Gastrocnemius medialis (tissue), 4 donors: ENCODE measurements at places on chromosomes 7 and 10. TPM values are rescaled to one million over a fixed set of nuclear protein-coding genes. Genes with fewer than 3 reads are reported as not detected.

The TMEM213 gene
- not detected for total RNA-seq

The BICC1 gene
- 29.7 TPM for total RNA-seq

The NUTM2A gene
- 0.72 TPM for total RNA-seq

The ANKIB1 gene
- 12.6 TPM for total RNA-seq

The PSPH gene
- 4.7 TPM for total RNA-seq

The TAS2R3 gene
- total RNA-seq, result not detected

The ZNF487 gene
- total RNA-seq, result 0.80 TPM

The CYP26C1 gene
- total RNA-seq, result not detected

The DYDC2 gene
- total RNA-seq, result not detected

GRCh38 chr10:642186-642890, 47.1 kb downstream of the DIP2C start:
- H3K27ac ChIP-seq, result no peak overlapping the region
- DNase-seq, result no peak
- no peak overlapping the region for H3K4me3 ChIP-seq
- no peaks in the 10 kb centered on the region for H3K36me3 ChIP-seq
- H3K27me3 ChIP-seq, result no peaks in the 10 kb centered on the region
- H3K4me1 ChIP-seq, result no peaks in the 10 kb centered on the region

DNA sequence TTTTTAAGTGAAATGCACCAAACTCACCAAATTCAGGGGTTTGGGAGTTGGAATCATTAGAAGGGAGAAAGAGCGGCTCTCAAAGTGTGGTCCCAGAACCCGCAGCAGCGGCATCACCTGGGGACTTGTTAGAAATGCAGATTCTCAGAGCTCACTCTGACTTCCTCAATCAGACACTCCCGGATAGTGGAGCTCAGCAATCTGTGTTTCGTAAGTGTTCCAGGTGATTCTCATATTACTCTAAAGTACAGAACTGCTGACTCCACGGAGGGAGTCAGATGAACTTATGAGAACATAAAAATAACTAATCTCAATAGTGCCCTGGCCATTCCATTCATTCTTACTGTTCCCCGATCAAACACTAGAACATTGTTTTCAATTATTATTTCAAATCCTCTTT, 358.7 kb upstream of the MYO3A start:
- H3K4me3 ChIP-seq, result no peak overlapping the region
- no peaks in the 10 kb centered on the region for H3K36me3 ChIP-seq
- H3K4me1 ChIP-seq, result no peaks in the 10 kb centered on the region

GRCh38 chr10:29377333-29377961, 88.6 kb downstream of the LYZL1 start:
- H3K36me3 ChIP-seq, result no peaks in the 10 kb centered on the region
- H3K27ac ChIP-seq, result no peak overlapping the region
- no peaks in the 10 kb centered on the region for H3K27me3 ChIP-seq
- H3K4me3 ChIP-seq, result no peak overlapping the region
- no peak for DNase-seq
- H3K4me1 ChIP-seq, result no peaks in the 10 kb centered on the region

DNA sequence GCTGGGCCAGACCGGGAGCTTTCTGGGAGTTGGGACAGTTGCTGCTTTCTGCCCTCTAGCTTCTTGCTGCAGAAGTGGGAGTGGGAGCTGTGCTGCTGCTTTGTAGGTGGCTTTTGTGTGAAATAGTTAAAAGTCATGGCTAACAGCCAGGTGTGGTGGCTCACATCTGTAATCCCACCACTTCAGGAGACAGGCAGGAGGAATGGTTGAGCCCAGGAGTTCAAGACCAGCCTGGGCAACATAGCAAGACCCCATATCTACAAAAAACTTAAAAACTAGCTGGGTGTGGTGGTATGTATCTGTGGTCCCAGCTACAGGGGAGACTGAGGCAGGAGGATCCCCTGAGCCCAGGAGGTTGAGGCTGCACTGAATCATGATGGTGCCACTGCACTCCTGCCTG, 13.7 kb downstream of the TACR2 start:
- H3K4me3 ChIP-seq, result no peak overlapping the region
- H3K27me3 ChIP-seq, result no peaks in the 10 kb centered on the region
- peaks cover 6% of the 10 kb centered on the region for H3K4me1 ChIP-seq
- H3K27ac ChIP-seq, result no peak overlapping the region

- H3K36me3 ChIP-seq, result no peaks in the 10 kb centered on the region
- no peak overlapping the region for H3K4me3 ChIP-seq
- DNase-seq, result no peak
- no peaks in the 10 kb centered on the region for H3K4me1 ChIP-seq
Measured at GRCh38 chr10:49118430-49119074, 3.2 kb upstream of the VSTM4 start.

- no peak overlapping the region for H3K27ac ChIP-seq
- H3K4me1 ChIP-seq, result no peaks in the 10 kb centered on the region
- no peak overlapping the region for H3K4me3 ChIP-seq
Measured at GRCh38 chr7:1367501-1368183, 91.6 kb downstream of the MICALL2 start.

GRCh38 chr7:137936509-137937201, 65.2 kb downstream of the CREB3L2 start:
- no peak for DNase-seq
- peaks cover 59% of the 10 kb centered on the region for H3K4me1 ChIP-seq
- H3K27me3 ChIP-seq, result no peaks in the 10 kb centered on the region
- no peaks in the 10 kb centered on the region for H3K36me3 ChIP-seq
- peak overlapping the region; percentile 81 for H3K27ac ChIP-seq

DNA sequence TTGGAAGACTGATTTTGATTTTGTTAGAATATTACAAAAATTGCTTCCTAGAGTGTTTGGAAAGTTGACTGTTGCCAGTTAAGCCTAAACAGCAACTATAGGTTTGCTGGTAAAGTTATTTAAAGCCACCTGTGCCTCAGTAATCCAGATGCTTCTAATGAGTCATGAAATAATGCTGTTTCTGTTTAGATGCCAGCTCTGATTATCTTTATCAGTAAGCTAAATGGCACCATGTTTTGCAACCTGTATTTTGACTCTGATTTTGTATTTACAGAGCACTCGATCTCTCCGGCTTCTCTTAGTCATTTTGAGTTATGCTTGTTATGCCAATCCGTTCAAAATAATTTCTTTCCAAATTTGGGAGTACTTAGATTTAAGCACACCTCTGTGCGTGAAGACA, 366.1 kb downstream of the EXOC4 start:
- DNase-seq, result no peak
- no peaks in the 10 kb centered on the region for H3K4me1 ChIP-seq
- H3K4me3 ChIP-seq, result no peak overlapping the region
- no peaks in the 10 kb centered on the region for H3K36me3 ChIP-seq
- H3K27me3 ChIP-seq, result no peaks in the 10 kb centered on the region
- no peak overlapping the region for H3K27ac ChIP-seq

DNA sequence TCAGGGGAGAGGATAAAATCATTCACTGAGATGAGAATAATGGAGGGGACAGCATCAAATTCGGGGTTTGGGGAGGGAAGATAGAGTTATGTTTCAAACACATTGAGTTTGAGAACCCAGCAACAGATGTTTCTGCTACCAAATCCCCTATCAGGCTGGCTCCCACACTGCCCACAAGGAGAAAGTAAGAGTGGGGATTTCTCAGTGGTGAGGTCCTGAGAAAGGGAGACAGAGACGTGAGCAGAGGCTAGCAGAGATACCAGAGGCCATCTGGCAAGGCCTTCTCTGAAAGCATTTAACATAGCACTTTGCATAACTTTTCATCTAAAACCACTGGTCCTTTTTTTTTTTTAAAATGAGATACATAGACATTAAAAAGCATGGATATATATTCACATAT, 7.8 kb upstream of the SLF2 start:
- no peaks in the 10 kb centered on the region for H3K36me3 ChIP-seq
- peaks cover 13% of the 10 kb centered on the region for H3K27me3 ChIP-seq
- DNase-seq, result no peak
- no peak overlapping the region for H3K27ac ChIP-seq
- no peak overlapping the region for H3K4me3 ChIP-seq

DNA sequence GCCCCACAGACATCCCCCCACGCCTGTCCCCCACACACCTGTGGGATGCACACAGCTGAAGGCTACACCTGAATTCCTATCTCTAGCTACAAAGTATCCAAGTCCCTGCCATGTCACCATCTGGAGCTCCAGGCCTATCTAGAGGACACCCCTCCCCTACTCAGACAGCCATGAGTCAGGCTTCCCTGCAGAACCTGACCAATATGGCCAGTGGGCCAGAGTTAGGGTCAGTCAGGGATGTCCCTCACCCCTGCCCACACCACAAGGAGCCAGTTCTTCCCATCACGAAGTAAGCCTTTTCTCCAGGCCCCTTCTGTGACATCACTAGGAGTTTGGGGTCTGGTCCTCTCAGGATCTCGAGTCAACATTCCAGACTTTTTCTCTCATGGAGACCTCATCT, 10.6 kb upstream of the SLC18A3 start:
- H3K4me1 ChIP-seq, result no peaks in the 10 kb centered on the region
- no peak overlapping the region for H3K4me3 ChIP-seq

- no peak for DNase-seq
- no peaks in the 10 kb centered on the region for H3K4me1 ChIP-seq
- no peaks in the 10 kb centered on the region for H3K36me3 ChIP-seq
- H3K27ac ChIP-seq, result no peak overlapping the region
Measured at GRCh38 chr7:131633342-131633843, 77.0 kb upstream of the PODXL start.

DNA sequence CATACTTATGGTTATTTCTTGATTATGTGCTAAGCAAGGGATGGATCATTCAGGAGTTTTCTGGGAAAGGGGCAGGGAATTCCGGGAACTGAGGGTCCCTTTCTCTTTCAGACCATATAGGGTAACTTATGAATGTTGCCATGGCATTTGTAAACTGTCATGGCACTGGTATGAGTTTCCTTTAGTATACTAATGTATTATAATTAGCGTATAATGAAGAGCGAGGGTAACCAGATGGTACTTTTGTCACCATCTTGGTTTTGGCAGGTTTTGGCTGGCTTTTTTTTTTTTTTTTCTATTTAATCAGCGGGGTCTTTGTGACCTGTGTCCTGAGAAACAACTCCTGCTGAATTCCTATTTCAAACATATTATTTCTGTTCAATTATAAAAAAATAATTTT, 237.6 kb upstream of the PTER start:
- no peak for DNase-seq
- no peak overlapping the region for H3K27ac ChIP-seq
- no peaks in the 10 kb centered on the region for H3K36me3 ChIP-seq
- H3K27me3 ChIP-seq, result no peaks in the 10 kb centered on the region

DNA sequence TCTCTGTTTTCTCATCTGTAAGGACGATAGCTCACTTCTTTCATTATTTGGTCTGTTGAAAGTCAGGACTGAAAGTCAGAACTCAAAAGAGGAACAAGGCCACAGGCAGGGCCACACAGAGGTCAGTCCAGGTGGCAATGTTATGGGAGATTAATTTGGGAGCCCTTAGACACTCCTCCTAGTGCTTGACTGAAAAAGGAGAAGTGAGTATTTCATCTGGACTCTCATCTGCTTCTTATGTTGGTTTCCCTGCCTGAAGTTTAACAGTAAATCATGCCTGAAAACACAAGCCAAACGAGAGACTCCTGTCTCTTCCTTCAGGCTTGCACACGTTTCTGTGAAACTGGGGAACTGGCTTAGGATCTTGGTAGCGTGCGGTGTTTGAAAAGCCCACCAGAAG, 248.5 kb downstream of the BUB3 start:
- H3K4me1 ChIP-seq, result no peaks in the 10 kb centered on the region
- no peaks in the 10 kb centered on the region for H3K36me3 ChIP-seq
- no peak overlapping the region for H3K27ac ChIP-seq

- H3K27ac ChIP-seq, result no peak overlapping the region
- H3K27me3 ChIP-seq, result no peaks in the 10 kb centered on the region
- no peaks in the 10 kb centered on the region for H3K36me3 ChIP-seq
- H3K4me1 ChIP-seq, result no peaks in the 10 kb centered on the region
- H3K4me3 ChIP-seq, result no peak overlapping the region
Measured at GRCh38 chr10:71486484-71487114, 89.9 kb downstream of the CDH23 start.

DNA sequence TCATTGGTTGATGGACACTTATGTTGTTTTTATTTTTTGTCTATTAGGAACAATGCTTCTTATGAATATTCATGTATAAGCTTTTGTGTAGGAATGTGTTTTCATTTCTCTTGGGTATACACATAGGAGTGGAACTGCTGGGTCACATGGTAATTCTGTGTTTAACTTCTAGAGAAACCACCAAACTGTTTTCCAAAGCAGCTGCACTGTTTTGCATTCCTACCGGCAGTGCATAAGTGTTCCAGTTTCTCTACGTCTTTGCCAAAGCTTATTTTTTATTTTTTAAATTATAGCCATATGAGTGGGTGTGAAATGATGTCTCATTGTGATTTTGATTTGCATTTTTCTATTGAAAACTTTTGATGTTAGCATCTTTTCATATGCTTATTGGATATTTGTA, 51.3 kb downstream of the ADK start:
- H3K27me3 ChIP-seq, result no peaks in the 10 kb centered on the region
- H3K36me3 ChIP-seq, result no peaks in the 10 kb centered on the region
- DNase-seq, result no peak
- no peak overlapping the region for H3K4me3 ChIP-seq
- no peak overlapping the region for H3K27ac ChIP-seq

DNA sequence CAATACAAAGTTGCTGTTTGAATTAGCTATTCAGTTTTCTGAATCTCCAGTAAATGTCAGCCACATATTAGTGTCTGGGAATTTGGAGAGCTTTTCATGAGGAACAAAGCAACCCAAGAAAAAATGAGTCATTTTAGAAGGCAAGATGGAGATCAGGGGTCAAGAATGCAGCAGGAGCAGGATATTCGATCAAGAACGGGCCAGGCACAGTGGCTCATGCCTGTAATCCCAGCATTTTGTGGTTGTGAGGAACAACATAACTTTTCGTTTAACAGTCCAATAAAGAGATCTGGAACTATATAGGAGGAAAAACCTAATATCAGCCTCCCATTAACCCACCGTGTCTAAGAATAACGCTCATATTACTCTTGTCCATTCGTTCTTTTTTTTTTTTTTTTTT, 600.5 kb downstream of the MAGI2 start:
- DNase-seq, result no peak
- H3K36me3 ChIP-seq, result no peaks in the 10 kb centered on the region
- H3K27ac ChIP-seq, result no peak overlapping the region
- H3K4me3 ChIP-seq, result no peak overlapping the region
- peaks cover 5% of the 10 kb centered on the region for H3K4me1 ChIP-seq
- no peaks in the 10 kb centered on the region for H3K27me3 ChIP-seq

DNA sequence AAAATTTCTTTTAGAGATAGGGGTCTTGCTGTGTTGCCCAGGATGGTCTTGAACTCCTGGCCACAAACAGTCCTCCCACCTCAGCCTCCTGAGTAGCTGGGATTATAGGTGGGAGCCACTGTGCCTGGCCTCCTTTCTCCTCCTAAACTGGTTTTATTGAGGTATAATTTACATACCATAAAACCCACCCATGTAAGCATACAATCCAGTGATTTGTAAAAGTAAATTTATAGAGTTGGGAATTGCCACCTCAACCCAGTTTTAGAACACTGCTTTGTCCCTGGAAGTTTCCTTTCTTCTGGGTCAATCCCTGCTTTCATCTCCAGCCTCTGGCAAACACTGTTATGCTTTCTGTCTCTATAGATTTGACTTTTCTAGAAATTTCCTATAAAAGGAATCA, 49.0 kb downstream of the CNNM2 start:
- no peaks in the 10 kb centered on the region for H3K27me3 ChIP-seq
- no peaks in the 10 kb centered on the region for H3K36me3 ChIP-seq
- H3K4me3 ChIP-seq, result no peak overlapping the region
- no peak overlapping the region for H3K27ac ChIP-seq
- DNase-seq, result no peak
- no peaks in the 10 kb centered on the region for H3K4me1 ChIP-seq
